ENCODE measurements at places on chromosomes 5 and 9. TPM values are rescaled to one million over a fixed set of nuclear protein-coding genes. Genes with fewer than 3 reads are reported as not detected.

Gene PCDHB3
- total RNA-seq, result 1.5 TPM

DNA sequence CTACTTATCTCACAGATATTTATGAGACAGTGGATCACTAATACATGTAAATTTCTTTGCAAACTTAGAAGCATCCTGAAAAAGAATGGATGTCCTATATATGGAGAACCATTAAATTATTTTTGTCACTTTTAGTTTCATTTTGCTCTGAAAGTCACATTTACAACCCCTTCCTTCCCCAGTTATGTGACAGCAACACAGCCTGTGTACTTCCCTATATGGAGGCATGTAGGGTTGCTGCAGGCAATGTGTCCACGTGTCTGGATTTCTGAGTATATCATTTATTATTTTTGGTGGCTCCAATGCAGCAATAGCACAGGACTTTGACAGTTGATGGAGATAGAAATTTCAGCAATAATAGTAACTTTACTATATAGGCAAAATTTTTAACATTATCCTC, 156.4 kb downstream of the ST8SIA4 start:
- DNase-seq, result no peak

- no peak for DNase-seq
These were observed 131.3 kb downstream of the SEC61B start for GRCh38 chr9:99353408-99353807.

GRCh38 chr5:101783241-101784013, 512.7 kb downstream of the SLCO4C1 start:
- no peak for DNase-seq

Data from lower lobe of right lung (tissue), 2 donors.